ENCODE measurements at places on chromosomes 16 and 17.
A peak's percentile ranks its signal among the peaks of the same experiment; 100 is the strongest.

DNA sequence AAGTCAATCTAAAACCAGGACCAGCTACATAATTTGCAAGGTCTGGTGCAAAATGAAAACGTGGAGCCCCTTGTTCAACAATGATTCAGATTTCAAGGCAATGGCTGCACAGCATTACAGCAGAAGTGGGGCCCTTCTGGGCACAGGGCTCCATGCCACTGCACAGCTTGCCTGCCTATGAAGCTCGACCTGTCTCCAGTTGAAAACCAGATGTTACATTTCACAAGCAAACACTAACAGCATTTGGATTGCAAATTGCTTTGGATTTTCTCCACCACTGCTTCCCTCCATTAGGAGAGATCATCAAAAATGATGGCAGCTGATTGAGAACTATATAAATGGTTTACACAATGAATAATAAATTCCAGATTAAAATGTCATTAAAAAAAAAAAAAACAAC, 551.4 kb upstream of the ZFHX3 start:
- DNase-seq = no peak

GRCh38 chr16:35862242-35862641, 2402.8 kb downstream of the TP53TG3F start:
- no peak for DNase-seq

- no peak for DNase-seq
Observed at GRCh38 chr17:42305543-42306384, 17.5 kb downstream of the STAT5A start.

DNA sequence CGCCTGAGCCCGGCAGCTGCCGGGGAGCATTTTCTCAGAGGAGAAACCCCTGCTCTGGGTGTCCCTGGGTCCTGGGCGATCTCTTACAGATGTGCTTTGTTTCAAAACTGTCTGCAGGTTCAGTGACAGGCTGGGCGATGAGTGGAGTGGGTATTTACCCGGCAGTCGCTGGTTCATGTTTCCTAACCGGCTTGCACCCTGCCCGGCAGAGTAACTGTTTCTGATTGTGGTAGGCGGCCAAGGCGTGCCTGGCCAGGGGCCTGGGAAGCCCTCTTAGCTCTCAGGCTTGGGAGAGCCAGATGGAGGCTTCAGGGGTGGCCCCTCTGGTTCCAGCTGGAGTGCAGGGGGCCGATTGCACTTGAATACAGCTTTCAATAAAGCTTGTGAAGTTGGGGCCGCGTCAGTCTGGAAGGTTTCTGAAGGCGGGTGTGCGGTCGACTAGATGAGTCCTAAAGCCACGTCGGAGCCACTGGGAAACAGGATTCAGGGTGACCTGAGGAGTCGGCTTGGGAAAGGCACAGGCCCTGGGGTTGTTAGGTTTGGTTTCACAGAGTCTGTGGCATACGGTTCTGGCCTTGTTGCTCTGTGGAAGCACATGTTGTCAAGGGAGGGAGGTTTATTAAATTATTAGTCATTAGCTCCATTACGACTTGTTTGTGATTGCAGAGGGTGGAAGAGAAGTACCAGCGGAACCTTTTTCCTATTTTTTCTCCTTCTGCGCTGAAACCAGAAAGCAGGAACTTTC, 1.4 kb downstream of the BAIAP2 start:
- DNase-seq = no peak

DNA sequence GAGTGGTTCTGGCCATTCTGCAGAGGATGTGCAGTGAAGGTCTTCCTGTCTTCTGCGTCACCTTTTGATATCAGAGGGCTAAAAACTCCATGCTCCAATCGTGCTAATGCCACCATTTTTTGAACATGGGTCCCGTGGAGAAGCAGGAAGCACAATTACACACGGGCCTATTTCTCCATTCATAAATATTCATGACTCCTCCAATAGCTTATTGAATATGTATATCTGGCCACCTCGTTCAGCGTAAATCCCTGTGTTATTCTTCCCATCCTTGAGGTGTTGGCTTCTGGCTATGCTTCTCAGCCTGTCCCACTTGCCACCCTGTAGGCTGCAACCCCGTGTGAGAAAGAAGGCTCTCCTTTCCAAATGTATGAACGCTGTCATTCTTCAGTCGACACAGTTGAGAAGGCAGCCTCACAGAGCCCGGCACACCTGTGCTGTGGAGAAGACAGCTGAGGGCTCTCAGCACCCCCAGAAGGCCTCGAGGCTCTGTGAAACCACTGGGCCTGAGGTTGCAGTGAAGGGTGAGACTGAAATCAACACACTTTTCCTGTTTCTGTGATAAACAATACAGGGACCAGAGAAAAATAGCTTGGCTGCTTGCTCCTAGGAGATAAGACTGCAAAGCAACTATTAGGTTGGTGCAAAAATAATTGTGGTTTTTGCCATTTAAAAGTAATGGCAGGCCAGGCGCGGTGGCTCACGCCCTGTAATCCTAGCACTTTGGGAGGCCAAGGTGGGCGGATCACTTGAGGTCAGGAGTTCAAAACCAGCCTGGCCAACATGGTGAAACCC, 4.9 kb upstream of the ANKRD40CL start:
- no peak for DNase-seq

GRCh38 chr16:83968306-83968851, 335 bp downstream of the NECAB2 start:
- DNase-seq = no peak

DNA sequence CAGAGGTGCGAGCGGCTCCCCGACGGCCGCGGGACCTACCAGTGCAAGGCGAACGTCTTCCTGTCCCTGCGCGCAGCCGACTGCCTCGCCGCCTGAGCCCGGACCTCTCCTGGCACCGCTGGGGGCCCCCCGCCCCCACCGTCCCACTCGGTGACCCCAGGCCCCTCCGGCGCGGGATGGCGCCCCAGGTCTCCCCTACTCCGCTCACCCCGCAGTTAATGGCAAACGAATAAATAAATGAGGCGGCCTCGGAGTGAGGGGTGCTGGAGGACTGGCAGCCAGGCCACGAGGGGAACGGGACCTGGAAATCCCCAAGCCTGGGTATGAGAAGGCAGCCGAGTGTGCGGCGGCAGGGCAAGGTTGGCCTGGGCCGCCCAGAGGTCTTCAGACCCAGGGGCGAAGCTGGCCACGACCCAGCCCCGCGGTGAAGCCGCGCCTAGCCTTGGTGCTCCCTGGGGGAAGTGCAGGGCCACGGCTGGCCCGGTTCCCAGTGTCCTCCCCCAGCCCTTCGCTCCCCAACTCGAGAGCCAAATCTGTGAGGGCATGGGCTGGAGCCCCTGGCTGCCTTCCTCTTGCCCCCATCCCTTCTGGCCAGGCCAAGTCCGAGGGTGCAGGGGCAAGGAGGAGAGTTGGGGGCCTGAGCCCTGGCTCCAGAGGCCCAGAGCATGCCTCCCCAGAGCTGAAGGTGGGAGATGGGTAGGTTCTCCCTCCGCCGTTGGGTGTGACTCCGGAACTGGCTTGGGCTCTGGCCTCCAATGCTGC, 796 bp downstream of the NPB start:
- no peak for DNase-seq

GRCh38 chr17:63349478-63350000, 96.6 kb downstream of the CYB561 start:
- DNase-seq = no peak

- no peak for DNase-seq
Observed at GRCh38 chr16:66878067-66878466, 2.2 kb upstream of the PDP2 start.

GRCh38 chr16:1414532-1415260, at the start of gene UNKL:
TSS of gene UNKL (minus strand) at chr16:1414704. CDS start at chr16:1414691, 13 bp downstream.
- peak; percentile 41 for DNase-seq

- DNase-seq = no peak
Observed at GRCh38 chr17:45761957-45762565, 22.1 kb upstream of the CRHR1 start.

- no peak for DNase-seq
Observed at GRCh38 chr16:54080524-54081008, 206.0 kb downstream of the IRX3 start.

GRCh38 chr17:78596871-78597764, 19.9 kb upstream of the DNAH17 start:
- no peak for DNase-seq

- no peak for DNase-seq
Observed at GRCh38 chr16:66127459-66128370, 238.8 kb upstream of the CDH5 start.

DNA sequence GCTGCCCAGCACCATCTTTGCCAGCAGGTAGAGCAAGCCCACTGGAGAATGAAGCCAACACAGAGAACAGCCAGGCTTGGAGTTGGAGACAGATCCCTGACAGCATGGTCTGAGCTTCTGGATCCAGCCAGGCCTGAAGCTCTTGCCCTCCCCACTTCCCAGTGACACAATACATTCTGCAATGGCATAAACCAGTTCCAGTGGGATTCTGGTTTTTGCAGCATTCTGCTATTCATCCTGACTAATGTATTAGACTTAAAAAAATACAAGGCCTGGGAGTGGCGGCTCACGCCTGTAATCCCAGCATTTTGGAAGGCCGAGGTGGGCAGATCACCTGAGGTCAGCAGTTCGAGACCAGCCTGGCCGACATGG, 40.6 kb upstream of the LITAF start:
- DNase-seq = no peak

DNA sequence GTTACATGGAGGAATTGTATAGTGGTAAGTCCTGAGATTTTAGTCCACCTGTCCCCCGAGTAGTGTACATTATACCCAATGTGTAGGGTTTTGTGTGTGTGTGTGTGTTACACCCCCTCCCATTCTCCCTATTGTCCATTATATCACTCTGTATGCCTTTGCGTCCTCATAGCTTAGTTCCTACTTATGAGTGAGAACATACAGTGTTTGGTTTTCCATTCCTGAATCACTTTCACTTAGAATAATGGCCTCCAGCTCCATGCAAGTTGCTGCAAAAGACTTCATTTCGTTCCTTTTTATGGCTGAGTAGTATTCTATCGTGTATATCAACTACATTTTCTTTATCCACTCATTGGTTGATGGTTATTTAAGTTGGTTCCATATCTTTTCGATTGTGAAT, 635 bp upstream of the FA2H start:
- no peak for DNase-seq

GRCh38 chr17:80337195-80337895, 76.7 kb downstream of the RNF213 start:
- DNase-seq = no peak

- DNase-seq = no peak
Observed at GRCh38 chr16:8859913-8860881, 8.6 kb downstream of the CARHSP1 start.

GRCh38 chr17:50352693-50353599, 7.0 kb downstream of the XYLT2 start:
- DNase-seq = no peak

GRCh38 chr16:86462334-86463084, 47.8 kb upstream of the FOXF1 start:
- DNase-seq = no peak

DNA sequence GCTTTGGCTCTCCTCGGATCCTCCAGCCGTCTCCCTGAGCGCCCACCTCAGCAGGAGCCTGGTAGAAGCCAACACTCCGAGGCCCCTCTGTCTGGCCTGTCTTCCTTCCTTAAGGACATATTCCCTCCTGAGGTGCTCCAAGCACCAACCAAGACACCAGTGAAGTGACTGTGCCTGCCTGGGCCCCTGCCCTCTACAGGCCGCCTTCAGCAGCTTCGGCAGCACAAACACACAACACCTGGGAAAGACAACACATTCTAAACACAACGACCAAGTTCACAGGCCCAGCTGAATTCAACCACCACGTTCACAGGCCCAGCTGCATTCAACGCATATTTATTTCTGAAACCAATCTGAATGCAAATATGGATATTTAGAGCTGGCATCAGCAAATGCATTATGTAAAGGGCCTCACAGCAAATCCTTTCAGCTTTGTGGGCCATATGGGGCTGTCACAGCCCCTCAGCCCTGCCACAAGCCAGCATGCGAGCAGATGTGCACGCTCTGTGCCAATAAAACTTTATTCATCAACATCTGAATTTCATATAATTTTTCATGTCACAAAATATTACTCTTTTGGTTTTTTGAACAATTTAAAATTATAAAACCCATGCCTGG, 12.2 kb downstream of the GALNS start:
- DNase-seq = no peak

DNA sequence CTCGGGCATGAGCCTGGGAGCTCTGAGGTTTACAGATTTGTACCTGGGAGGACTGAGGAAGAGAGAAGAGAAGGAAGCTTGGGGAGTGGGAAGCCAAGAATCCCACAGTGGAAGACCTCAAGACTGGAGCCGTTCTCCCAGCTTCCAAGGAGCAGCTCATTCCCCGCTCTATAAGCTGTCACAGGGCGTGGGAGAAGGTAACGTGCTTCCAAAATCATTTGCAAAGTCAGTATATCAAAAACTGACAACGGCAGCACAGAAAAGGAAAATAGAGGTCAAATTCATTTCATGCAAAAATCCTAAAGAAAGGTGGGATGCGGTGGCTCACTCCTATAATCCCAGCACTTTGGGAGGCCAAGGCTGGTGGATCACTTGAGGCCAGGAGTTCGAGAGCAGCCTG, 7.8 kb downstream of the PIK3R5 start:
- DNase-seq = no peak

DNA sequence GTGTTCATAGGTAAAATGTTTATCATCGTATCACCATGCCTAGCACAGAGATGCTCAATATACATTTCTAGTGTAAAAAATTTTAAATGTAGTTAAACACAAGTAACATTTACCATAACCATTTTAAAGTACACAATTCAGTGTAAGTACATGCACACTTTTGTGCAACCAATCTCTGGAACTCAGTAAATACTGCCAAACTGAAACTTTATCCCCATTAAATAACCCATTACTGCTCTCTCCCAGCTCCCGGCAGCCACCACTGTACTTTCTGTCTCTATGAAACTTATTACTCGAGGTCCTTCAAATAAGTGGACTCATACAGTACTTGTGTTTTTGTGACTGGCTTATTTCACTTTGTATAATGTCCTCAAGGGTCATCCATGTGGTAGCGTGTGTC, 29.0 kb downstream of the RMI2 start:
- no peak for DNase-seq

GRCh38 chr17:61260071-61260797, 139.4 kb upstream of the TBX2 start:
- no peak for DNase-seq

DNA sequence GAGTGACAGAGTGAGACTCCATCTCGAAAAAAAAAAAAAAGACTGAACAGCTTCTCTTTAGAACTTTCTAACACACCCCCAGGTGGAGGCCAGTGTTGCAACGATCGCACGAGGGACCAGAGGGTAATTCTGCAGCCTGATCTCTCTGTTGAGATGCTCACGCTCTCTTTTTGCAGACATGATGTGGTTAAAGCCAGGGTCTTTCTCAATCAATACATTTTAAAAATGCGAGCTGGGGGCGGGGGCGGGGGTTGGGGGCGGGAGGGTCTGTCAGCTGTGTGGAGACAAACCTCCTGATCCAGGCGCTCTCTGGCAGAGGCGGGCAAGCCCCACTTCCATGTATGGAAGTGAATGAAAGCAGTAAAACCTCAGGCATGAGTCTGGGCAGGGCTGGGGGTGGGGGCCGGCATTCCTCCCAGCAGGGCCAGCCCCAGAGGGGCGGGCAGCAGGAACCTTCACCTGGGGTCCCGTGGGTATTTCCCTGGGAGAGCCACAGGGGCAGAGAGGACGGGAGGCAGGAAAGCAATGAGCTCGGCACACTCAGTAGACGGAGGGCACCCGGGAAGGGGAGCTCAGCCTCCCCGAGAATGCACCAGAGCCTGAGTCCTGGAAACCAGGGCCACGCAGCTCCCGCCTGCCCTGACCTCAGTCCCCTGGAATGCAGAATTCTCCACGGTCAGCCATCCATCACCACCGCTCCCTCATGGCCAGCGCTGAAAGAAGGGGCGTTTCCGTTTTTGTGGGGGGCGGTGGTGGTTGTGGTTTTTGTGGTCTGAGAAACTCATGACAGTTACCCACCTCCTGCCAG, 28.0 kb downstream of the NXN start:
- no peak for DNase-seq

- DNase-seq = no peak
Observed at GRCh38 chr16:50908468-50908867, 166.6 kb downstream of the CYLD start.

GRCh38 chr16:24609740-24610415, 70.5 kb downstream of the RBBP6 start:
- DNase-seq = peak; percentile 71

All from globus pallidus (tissue), 1 donor.